ENCODE measurements at places on chromosomes 5 and 9.

DNA sequence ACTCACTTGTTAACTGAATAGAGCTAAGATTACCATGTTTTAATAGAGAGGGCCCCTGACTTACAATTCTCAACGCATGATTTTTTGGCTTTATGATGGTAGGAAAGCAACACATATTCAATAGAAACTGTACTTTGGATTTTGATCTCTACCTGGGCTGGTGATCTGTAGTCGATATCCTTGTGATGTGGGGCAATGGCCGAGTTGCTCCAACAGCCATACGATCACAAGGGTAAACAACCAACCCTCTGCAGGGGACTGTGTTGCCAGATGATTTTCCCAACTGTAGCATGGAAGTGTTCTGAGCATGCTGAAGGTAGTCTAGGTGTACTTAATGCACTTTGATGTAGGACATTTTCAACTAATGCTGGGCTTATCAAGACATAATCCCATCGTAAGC is 36.5 kb downstream of the NSUN2 start:
- no peak for DNase-seq

- DNase-seq = no peak
Observed at GRCh38 chr5:91416491-91416890, 33.4 kb upstream of the ARRDC3 start.

- no peak for DNase-seq
Observed at GRCh38 chr9:77843871-77844155, 187.8 kb downstream of the GNAQ start.

DNA sequence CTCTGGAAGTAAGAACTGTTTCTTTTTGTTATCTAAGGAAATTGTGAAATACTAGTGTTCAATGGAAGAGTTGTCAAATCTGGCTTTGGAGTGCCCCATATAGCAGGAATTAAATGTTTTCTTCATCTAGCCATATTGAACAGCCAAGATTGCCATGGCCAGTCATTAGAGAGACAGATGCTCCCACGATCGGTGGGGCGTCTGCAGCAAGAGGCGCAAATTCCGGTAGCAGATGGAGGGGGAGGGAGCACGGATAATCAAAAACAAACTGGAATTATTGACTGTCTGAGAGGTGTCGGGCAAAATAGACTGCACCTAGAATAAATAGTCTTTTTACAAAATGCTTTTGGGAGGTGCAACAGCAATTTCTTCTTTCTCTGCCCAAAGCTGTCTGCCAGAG is 139.1 kb upstream of the FSTL4 start:
- DNase-seq = no peak

DNA sequence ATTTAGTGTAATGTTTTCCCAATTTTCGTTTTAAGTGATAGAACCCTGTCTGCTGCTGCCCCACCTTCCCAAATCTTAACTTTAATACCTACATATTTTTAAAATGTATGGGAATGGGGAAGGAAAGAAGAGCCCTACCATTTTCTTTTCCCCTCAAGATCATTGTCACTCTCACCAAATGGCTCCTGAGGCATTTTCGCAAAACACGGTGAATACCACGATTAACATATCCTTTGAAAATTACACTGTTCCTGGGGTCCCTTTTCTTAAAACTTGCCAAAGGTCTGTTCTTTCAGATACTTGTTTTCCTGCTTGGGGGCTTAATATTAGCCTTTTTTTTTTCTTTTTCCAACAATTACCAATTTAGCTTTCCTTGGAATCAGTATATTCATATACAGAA is 36.1 kb downstream of the CERT1 start:
- no peak for DNase-seq

DNA sequence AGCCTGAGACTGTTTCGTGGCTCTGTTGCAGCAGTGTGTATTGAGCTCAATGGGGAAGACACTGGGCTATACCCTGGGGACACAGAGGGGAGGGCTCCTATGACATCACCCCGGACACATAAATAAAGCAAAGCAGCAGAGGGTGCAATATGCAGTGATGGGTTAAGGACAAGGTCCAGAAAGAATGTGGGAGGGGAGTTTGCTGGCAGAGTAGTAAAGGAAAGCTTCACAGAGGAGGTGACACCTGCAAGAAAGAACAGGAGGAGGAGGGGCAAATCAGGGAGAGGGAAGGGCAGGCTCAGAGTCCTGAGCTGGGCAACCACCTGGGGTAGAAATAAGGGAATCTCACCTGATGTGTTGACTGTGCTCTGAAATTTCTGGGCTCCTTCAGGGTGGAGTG is 35.3 kb upstream of the CDKN2AIPNL start:
- no peak for DNase-seq

- no peak for DNase-seq
Observed at GRCh38 chr9:124298646-124299235, 41.0 kb downstream of the NEK6 start.

- DNase-seq = no peak
Observed at GRCh38 chr5:143635888-143636287, 176.1 kb upstream of the HMHB1 start.

DNA sequence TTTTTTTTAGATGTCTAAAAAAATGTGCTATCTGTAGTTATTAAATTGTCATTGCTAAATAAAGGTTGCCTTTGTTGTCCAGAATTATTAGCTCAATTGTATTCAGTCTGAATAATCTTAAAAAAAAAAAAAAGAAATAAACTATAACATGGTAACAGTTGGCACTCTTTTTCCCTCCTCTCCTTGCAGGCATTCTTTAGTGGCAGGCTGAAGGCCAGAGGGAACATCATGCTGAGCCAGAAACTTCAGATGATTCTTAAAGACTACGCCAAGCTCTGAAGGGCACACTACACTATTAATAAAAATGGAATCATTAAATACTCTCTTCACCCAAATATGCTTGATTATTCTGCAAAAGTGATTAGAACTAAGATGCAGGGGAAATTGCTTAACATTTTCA is 87.6 kb upstream of the FAM170A start:
- no peak for DNase-seq

DNA sequence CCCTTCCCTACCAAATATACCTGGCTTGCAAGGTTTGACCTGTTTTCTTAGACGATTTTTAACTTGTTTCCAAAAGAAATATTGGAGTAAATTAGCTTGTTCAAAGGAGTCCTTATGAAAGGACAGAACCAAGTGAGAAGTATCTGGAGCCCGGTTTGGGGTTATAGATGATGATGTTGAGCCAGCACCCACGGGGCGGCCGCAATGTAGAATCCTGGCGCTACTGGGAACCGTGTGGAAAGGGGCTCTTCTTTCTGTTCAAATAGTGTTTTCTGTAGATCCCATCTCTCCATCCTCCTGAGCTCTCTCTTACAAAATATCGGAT is 517 bp upstream of the EXOSC2 start:
- no peak for DNase-seq

- DNase-seq = no peak
Observed at GRCh38 chr5:959581-960531, 48.7 kb upstream of the NKD2 start.
